ENCODE measurements at places on chromosomes 1 and 21.

DNA sequence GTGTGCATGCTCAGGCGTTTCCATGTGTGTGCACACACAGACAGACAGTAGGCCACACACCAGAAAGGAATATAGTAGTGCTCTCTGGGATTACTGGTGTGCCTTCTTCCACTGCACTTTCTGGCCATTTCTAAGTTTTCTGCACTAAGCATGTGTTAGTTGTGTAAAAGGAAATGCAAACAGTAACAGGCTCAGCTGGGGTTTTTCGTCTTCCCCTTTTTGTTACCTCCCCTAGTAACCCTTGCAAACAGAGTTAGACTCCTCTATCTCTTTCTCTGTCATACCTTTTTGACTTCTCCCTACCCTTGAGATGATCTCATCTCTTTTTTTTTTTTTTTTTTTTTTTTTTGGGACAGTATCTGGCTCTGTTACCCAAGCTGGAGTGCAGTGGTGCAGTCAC lies 196.3 kb downstream of the SDCCAG8 start:
- no peak for DNase-seq

GRCh38 chr1:201633811-201634210 lies 94.9 kb downstream of the NAV1 start:
- DNase-seq: no peak

- no peak for DNase-seq
Observed at GRCh38 chr1:222889440-222889839, 74.6 kb downstream of the DISP1 start.

GRCh38 chr1:246558041-246558440 lies 8.0 kb downstream of the TFB2M start:
- DNase-seq: no peak

GRCh38 chr1:54978528-54979326 lies 1.7 kb upstream of the TMEM61 start:
- DNase-seq: no peak

GRCh38 chr1:162028726-162029125 lies 5.1 kb upstream of the OLFML2B start:
- no peak for DNase-seq

GRCh38 chr1:114350731-114351445 lies 160.1 kb downstream of the TRIM33 start:
- DNase-seq: no peak

- no peak for DNase-seq
Observed at GRCh38 chr1:117059334-117059677, 820 bp upstream of the TTF2 start.

GRCh38 chr1:176517484-176517883 lies 54.5 kb downstream of the PAPPA2 start:
- no peak for DNase-seq

DNA sequence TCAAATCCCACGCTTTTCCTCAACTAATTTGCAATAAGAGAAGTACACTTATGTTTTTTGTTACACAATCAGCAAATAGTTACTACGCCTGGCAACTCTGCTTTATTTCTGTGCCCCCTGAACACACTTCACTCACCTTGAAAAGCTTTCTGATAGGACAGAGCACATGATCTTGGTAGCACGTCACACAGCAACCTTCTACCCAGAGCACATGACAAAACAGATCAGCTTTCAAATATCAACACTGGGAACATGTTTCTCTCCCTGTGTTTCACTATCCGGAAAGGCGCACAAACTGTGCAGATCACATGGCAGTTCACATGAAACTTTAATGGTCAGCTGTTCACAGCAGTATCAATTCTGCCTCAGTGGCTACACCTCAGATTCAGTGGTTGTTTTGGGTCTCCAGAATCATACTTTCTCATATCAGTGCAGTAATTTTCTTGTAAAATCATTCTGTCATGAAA lies 2.2 kb downstream of the SLC19A2 start:
- no peak for DNase-seq

GRCh38 chr1:12153181-12153785 lies 13.5 kb upstream of the TNFRSF1B start:
- no peak for DNase-seq
